Activated CD8-positive, alpha-beta memory T cell treated with anti-CD3 and anti-CD28 coated beads, Interleukin-2, amount 50 U/mL, for 4 hours (primary cell): ENCODE measurements at places on chromosomes 4 and X.

DNA sequence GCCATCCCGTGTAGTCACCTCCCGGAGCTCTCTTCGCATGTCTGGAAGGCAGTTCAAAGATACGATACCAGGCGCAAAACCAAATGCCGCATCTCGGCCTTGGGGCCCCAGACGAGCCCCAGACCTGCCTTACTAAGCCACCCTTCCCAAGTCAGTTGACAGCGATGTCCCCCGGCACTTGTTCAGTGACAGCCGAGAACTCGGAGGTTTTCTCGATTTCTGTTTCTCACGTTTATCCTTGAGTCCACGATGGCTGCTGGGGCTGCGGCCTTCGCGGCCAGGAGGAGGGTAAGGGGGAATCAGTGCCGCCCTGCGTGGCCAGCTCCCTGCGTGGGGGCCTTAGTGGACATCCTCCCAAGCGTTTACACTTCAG is 7.3 kb downstream of the MAEA start:
- no peak for DNase-seq

- no peak for DNase-seq
These were observed at the start of gene SLC25A31 for GRCh38 chr4:127730142-127730913. Gene SLC25A31, plus strand, starts transcription at chr4:127730400. Its CDS starts 146 bp downstream, at chr4:127730546.

- no peak for DNase-seq
These were observed 39.6 kb downstream of the PTCHD1 start for GRCh38 chrX:23374291-23374690.

GRCh38 chrX:10859353-10859752 is 239.0 kb upstream of the MID1 start:
- no peak for DNase-seq

GRCh38 chr4:72902354-72902753 is 167.2 kb downstream of the COX18 start:
- DNase-seq, result no peak

DNA sequence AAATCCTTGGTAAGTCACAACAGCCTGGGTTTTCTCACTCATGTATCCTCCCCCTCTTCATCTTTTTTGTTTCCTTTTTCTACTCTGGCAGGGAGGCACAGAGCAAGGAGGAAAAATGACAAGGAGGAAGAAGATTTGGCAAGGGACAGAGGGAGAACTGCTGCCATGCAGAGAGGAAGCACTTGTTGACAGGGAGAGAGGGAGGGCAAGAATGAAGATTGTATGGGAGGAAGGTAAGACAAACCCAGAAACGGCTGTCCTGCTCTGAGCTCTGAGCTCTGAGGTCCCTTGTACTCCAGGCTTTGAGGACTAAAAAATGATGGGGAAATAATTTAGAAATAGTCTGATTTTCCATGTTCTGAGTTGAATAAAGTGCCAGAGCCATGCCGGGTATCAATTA is 123.9 kb downstream of the DCHS2 start:
- no peak for DNase-seq

GRCh38 chr4:155478336-155478835 is 101.6 kb upstream of the MAP9 start:
- no peak for DNase-seq

- DNase-seq, result no peak
These were observed 315.8 kb downstream of the STIM2 start for GRCh38 chr4:27176400-27176799.

DNA sequence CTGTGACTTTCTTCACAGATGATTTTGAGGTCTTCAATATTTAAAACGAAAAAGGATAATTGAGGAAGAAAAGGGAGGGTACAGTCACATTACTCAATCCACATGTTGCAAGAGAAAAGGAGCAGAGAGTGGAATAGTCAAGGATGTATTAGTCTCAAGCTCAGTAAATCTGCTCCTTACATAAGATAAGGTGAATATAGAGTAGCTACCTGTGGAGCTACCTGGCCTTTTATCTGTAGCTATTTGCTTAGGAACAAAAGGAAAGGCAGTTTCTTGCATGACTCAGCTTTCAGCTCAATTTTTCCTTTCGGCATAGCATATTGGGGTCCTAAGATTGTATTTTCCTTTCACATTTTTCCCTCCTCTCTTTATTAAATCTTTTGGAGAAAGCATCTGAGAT is 26.3 kb upstream of the ACTRT1 start:
- DNase-seq, result no peak

- DNase-seq, result no peak
These were observed 408.4 kb downstream of the ARAP2 start for GRCh38 chr4:35835893-35836292.

GRCh38 chr4:33494150-33494549 is 2750.2 kb downstream of the ARAP2 start:
- DNase-seq, result no peak

- no peak for DNase-seq
These were observed 18.3 kb upstream of the PGRMC2 start for GRCh38 chr4:128305942-128306341.

GRCh38 chrX:1196436-1196835 is 16.0 kb downstream of the CRLF2 start:
- no peak for DNase-seq

DNA sequence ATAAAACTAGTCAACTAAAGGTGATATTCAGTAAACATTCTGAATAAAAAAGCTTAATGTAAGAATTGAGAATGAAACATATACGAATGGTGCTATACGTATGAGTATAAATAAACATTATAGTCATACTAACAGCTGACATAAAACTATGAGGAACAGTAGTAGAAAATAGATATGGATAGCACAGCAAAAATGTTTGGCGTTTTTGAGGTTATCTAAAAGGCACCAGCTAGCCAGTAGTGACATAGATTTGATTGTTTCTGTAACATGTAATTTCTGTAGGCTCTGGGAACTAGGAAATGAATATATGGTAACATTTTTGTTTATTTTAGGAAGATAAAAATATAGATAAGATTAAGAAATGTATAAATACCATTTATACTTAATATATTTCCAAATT is 69.3 kb downstream of the SNX25 start:
- no peak for DNase-seq

DNA sequence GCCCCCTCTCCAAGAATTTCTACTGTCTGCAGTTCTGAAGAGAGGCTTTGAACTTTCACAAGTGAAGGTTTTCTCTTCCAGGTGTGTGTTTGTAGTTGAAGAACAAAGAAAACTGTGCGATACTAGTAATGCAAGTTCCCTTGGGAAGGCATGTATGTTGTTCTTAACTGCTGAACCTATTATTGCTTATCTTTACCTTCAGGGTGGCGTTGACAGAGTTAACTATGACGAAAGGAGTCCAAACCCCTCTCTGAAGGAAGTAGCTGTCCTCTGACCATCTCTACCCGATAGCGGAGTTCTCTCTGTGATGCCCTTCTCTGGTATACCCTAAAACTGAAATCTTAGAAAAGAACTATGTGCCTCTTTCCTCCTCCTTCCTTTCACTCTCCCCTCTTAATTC is 79.9 kb downstream of the TSPAN7 start:
- DNase-seq, result no peak

DNA sequence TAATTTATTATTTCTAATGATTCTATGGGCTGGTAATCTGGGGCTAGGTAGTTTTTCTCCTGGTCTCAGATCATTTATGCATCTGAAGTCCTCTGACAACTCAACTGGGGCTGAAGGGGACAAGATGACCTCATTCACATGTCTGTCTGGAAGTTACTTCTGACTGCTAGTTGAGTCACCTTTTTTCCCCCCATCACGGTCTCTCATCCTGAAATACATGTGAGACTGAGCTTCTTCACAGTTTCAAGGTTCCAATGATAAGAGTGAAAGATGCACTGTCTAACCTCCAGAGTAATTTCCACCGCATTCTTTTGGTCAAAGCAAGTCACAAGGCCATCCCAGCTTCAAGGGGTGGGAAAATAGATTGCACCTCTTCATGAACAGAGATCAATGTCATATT is 356.7 kb upstream of the RPS6KA3 start:
- DNase-seq, result no peak

GRCh38 chr4:170226288-170226687 is 136.5 kb upstream of the AADAT start:
- DNase-seq, result no peak

GRCh38 chrX:130994671-130995070 is 63.5 kb upstream of the ARHGAP36 start:
- no peak for DNase-seq

- no peak for DNase-seq
These were observed 39.4 kb upstream of the WDFY3 start for GRCh38 chr4:85005865-85006377.

DNA sequence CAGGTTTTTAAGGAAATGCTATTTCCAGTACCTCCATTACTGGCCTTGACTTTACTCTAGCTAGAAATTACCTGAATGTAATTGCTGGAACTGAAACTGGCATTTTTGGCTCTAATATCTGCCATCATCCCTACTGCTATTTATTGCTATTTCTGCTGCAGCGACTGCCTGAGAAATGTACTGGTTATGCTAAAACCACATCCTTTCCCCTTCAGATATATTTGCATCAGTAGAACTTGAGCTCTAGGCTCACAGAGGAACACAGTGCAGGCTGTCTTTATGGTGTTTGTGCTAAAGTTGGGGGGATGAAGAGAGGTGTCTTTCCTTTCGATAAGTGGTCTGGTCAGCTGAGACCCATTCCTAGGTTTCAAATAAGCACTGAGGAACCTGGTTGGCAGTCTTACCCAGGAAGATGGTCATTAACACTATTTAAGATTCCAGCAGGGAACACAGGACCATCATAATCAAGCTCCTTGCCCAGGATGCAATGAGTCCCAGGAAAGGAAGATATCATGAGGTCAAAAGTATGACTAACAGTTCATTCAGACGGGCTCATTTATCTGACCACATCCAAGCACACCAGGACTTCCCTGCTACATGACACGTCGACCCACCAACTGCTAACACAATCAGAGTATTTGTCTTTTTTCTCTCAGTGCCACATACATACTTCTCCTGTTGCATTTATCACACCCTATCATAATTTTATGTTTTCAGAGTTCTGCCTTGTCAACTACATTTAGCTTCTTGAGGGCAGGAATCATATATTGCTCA is 137.4 kb downstream of the GABRA3 start:
- no peak for DNase-seq

DNA sequence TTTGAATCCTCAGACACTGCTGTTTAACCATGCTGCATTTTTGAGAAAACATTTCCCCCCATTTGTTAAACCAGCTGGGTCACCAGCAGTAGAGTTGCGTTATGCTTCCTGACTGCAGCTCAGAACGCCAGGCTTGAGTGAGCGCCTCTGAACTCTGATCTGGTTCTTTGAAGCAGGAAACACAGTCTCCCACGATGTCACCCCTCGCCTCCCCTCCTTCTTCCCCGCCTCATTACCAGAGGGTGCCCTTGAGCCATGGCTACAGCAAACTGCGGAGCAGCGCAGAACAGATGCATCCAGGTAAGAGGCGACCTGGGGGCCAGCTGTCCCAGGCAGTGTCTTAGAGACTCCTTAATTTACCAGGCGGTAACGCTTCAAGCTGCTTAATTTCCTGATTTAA is 78.4 kb downstream of the REPS2 start:
- no peak for DNase-seq

DNA sequence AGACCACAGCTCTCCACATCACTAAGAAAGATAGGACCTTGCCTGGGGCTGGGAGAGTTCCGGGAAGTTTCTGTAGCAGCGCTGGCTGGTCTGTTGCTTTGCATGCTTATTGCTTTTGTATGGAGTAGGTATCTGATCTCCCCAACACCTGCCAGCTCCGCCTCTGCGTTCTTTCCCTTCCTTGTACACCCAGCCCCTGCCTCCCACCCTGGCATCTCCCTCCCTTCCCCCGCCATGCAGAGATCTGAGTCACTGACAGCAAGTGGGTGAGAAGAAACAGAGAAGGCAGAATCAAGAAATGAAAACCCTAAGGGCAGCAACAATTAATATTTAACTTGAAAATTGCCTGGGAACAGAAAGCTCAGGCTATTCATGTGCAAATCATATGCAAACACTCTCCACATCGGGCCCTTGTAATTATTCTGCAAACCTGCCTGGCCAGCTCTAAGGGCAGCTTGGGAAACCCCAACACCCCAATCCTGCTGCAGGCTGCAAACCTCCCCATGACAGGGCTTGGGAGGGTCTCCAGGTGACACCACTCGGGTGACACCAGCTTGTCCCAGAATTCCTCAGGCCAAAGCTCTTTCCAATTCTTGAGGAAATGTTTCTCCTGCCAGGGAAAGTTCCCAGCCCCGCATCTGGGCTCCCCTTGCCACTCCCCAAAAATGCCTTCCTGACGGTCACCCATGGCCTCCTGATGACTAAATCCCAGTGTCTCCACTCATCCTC is 257.2 kb downstream of the FBXW7 start:
- no peak for DNase-seq

GRCh38 chr4:71126719-71127118 is 133.3 kb downstream of the DCK start:
- no peak for DNase-seq

DNA sequence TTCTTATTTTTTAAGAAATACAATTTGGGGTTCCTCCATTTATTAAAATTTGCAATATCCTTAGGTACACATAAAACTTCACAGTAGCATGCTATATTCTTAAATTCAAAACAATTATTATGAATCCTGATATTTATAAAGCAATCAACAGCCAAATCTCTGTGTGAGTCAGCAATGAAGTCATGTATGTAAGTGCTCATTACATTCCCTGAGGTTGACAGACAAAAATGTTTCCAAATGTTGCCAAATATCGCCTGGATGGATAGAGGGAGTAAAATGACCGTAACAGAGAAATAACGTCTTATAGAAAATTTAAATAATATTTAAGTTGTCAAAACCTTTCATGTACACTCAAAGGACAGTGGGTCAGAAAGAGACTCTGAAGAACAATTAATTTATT is 220.0 kb downstream of the PCDH18 start:
- no peak for DNase-seq

- no peak for DNase-seq
These were observed 14.3 kb downstream of the ALPK1 start for GRCh38 chr4:112311516-112311915.

DNA sequence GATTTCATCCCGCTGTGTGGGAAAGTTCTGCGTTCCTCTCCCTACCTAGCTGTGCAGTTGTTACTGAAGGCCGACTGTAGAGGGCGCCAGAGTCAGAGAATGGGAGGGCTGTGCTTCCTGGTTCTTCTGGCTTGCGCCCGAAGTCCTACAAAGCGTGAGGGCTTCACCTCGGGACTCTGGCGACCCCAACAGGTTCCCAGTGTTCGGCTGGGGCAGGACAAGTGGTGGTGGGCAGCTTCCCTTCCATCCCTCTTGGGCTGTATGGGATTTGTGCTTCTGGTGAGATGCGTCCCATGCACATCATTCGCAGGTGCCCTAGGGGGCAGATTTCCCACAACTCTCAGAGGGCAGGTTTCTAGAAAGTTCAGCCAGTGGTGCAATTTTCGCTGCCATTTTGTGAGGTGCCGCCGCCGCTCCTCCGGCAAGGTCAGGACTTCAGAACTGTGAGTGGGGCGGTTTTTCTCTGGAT is 27.3 kb downstream of the CT45A1 start:
- peak; percentile 23 for DNase-seq

- no peak for DNase-seq
These were observed 113.7 kb downstream of the REELD1 start for GRCh38 chr4:146327859-146328650.

- DNase-seq, result no peak
These were observed 5.6 kb downstream of the GAR1 start for GRCh38 chr4:109821185-109821584.

- DNase-seq, result no peak
These were observed 280.3 kb upstream of the KLF3 start for GRCh38 chr4:38383646-38384121.
